ENCODE measurements at places on chromosomes 7 and 10.

GRCh38 chr7:77714195-77714594 lies 17.9 kb downstream of the RSBN1L start:
- no peak for DNase-seq

- no peak for DNase-seq
These were observed 97.8 kb downstream of the CALCR start for GRCh38 chr7:93476491-93477344.

GRCh38 chr7:140696024-140696679 lies 356 bp upstream of the NDUFB2 start:
- DNase-seq = peak; percentile 77

DNA sequence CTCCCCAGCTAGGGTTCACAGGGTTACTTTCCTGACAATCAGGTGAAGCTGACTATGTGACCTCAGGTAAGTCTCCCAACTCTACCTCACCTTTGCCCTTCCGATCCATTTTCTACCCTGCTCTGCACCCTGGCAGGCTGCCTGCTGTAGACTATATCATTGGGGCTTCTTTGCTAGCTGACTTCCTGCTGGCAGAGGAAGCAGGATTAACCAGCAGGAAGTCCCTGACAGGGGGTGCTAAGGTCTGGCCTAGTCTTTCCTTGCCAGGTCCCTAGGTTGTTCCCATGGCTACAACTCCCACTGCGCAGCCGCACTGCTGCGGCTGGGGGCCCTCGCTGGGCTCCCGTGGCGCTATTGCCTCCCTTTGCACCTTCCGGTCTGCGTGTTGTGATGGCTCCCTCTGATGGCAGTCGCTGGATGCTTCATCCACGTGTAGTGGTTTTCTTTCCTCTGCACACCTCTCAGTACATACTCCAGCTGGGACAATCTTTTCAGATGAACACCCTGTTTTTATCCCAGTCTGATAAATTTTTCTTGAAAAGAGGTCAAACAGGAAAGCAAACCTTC lies 365.9 kb downstream of the REEP3 start:
- DNase-seq = no peak

- DNase-seq = no peak
These were observed 307.8 kb downstream of the GPAM start for GRCh38 chr10:111875725-111876124.

GRCh38 chr7:21429786-21430574 lies 2.1 kb downstream of the SP4 start:
- DNase-seq = no peak

DNA sequence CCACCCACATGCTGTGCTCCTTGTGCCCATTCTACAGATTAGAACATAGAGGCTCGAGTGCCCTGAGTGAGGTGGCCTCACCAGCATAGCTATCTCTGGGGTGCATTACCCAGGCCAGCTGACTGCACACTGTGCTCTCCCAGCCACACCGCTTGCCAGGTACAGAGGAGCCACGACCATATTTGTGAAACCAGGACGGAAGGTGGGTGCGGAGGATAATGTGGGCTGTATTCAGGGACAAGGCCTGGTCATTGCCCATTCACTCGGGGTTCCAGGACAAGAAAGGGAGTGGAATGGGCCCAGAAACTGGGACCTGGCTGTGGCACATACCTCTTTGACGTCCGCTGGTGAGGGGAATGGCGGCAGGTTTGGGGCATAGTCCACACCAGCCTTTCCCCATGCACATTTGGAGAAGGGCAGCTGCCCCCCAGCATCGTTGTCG lies 236.0 kb downstream of the TNS3 start:
- DNase-seq = no peak

- no peak for DNase-seq
These were observed 83.2 kb downstream of the USP6NL start for GRCh38 chr10:11528286-11528685.

- DNase-seq = no peak
These were observed 12.8 kb downstream of the CDHR3 start for GRCh38 chr7:105975770-105976417.

- no peak for DNase-seq
These were observed 13.2 kb downstream of the GATAD1 start for GRCh38 chr7:92460510-92460909.

DNA sequence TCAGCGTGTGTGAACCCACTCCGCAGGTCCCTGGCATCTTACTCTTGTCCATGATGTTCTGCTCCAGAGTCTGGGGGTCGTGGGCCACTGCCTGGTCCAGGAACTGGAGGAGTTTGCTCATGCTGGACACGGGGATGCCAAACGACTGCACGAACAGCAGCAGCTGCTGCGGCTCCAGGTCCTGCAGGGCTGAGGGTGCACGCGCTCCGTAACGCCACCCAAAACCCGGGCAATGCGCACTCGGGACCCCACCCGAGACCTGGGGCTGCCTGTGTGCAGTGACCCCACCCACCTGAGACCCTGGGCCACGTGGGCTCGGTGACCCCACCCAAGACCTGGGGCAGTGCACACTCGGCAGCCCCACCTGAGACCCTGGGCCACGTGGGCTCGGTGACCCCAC lies 22.0 kb upstream of the MICALL2 start:
- DNase-seq = no peak

- peak; percentile 62 for DNase-seq
These were observed 568.1 kb upstream of the LRRN3 start for GRCh38 chr7:110522761-110523200.

GRCh38 chr7:128948976-128949760 lies 11.4 kb downstream of the IRF5 start:
- no peak for DNase-seq

DNA sequence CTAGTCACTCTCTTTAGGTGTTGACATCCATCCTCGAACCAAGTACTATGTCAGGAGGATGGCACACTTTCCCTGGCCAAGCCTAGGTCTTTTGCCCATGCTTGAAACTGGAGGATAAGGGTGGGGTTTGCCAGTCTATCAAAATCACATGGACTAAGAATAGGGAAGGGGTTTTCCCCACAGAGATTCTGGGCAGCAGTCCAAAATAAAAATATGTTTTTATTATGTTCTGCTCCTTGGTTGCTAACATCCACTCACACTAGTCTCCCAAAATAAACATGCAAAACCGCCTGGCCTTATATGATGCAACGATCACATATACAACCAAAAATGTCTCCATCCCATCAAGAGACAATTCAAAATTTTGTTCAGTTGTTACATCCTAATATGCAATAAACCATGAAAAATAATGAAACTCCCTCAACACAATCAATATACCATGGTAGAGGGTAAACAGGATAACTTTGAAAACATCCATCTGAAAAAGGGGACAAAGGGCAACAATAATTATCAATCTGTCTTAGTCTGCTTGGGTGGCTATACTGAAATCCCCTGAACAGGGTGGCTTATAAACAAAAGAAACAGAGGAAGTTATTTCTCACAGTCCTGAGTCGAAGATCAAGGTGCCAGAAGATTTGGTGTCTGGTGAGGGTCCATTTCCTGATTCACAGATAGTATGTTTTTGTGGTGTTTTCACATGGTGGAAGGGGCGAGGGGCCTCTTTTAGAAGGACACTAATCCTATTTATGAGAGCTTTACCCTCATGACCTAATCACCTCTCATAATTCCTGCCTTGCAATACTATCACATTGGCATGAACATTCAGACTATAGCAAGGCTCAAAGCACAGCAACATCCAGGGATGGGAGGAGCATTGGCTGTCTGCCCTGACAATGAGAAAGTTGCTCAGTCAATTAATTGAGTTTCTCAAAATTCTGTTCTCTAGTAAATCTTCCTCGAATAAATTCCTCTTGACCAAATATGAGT lies 159.3 kb downstream of the ETV1 start:
- peak; percentile 55 for DNase-seq

GRCh38 chr7:117458977-117459583 lies 20.7 kb upstream of the CFTR start:
- peak; percentile 3 for DNase-seq

DNA sequence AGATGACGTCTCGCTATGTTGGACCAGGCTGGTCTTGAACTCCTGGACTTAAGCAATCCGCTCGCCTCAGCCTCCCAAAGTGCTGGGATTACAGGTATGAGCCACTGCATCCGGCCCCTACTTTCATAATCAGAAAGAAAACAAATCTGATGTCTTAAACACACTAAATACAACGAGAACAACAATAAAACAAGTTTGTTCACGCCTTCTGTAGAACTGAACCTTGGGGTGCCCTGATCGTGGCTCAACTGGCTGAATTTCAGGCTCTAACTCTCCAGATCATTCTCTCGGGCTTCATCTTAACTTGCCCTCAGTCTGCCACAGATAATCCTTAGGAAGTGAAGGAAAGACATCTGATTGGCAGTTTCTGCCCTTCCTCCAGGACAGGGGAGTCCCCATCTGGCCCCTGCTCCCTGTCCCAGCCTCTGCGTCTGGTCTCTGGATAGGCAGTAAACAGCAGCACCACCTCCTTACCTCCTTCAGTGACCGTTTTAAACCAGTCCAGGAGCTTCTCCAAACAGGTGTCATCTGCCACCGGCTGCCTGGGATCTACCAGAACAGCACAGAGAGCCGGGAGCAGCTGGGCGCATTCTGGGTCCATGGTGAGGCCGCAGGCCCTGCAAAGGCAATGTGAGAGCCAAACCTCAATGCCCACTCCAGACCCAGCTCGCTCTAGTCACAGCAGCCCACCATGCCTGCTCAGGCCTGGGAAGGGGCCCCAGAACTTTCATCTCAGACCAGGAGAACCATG lies 1.3 kb downstream of the BRAT1 start:
- DNase-seq = no peak

- no peak for DNase-seq
These were observed 1.2 kb downstream of the RARRES2 start for GRCh38 chr7:150340024-150340749.

DNA sequence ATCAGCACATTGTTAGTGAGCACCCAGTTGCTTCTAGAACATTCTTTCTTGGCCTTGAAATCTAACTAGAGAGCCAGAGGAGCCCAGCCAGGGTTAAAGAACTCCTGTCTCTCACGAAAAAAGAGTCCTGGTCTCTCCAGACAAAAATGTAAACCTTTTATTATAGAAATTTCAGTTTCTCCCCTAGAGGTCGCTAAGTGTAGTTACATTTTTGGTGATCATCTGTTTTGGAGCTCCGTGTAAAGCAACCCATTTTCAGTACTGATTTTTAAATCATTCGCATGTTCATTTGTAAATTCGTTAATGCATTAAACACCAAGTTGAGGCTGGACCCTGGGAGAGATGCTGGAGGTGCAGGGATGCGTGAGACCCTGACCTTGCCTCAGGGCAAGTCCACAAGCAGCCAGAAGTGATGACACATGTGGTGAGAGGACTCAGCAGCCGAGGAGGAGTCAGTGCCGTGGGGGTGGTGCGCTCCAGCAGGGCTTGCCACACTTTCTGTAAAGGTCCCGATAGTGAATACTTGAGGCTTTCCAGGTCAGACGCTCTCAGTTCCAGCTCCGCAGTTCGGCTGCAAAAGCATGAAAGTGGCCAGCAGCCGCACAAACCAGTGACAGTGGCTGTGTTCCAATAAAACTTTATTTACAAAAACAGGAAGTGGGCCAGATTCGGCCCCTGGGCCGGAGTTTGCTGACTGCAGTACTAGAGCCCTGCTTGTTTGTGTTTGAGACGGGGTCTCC lies 578.6 kb upstream of the FOXK1 start:
- no peak for DNase-seq

- DNase-seq = no peak
These were observed 8.8 kb downstream of the PDGFA start for GRCh38 chr7:510782-511281.

DNA sequence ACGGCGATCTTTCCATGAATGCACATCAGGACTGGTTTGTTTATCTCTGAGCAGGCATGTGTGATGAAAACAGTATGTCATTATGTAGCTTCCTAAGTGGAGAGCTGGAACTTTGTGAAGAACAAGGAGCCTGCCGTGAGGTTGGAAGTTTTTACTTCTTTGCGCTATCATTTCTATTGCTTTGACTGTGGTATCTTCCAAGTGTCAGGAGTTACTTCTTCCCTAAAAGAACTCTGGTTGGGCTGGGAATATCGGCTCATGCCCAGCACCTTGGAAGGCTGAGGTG lies 167.4 kb upstream of the AHR start:
- no peak for DNase-seq

DNA sequence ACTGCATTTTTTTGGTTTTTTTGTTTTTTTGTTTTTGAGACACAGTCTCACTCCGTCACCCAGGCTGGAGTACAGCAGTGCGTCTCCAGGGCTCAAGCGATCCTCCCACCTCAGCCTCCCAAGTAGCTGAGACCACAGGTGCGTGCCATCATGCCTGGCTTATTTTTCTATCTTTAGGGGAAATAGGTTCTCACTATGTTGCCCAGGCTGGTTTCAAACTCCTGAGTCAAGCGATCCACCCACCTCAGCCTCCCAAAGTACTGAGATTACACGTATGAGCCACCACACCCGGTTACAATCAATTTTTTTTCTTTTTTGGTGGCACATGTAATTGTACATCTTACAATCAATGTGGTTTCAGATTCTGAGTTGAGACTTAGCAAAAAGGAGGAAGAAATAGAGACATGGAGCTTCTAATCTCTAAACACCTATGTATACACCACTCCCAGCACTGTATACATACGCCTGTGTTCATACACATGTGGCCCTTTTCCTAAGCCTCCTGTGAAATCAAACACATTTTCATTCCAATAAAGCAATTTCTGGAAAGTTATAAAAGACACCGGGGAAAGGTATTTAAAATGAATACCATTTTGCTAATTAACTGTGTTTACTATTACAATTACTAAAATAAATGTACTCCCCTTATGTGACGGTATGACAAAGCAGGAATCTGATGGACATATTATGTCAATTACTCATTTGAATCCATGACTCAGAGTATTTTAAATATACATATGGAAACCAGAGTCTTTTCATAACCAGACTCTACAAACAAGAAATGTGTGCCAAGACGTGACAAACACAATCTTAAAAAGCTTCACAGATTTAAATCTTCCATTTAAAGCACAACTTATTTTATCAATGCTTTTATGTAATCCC lies 40.9 kb downstream of the SMURF1 start:
- no peak for DNase-seq

DNA sequence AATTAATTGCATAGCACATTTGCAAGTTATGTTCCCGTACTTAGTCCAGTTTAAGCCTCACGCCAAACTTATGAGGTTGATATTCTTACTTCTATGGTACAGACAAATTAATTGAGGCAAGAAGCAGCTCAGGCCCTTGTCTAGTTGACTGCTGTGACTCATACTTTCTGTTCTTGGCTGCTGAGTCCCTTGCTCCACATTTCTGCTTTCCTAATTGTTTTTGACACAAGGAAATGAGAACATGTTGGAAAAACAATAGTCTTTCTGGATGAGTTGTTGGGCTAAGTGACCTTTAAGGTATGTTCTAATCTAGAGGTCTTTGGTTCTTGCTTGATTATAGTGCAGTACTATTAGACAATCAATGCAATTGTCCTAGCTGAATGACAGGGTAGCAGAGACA lies 331.8 kb downstream of the NRG3 start:
- no peak for DNase-seq

All from smooth muscle cell of the brain vasculature (primary cell).